ENCODE measurements at places on chromosomes 2 and 18.

DNA sequence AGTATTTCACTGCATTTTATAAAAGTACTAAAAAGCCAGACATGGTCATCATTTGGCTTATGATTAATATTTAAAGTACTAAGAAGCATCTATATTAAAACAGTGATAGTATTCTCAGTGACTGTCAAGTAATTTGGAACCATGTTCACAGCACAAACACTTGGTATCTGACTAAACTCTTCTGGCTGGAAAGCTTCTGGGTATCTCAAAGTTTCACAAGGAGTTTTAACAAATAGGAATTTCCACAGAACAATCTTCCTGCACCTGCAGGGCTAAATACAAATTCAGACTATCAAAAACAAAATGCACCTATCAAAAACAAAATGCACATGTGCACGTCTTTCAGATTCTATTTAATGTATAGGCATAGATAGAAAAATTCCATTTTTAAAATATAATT, 158.8 kb downstream of the L3MBTL4 start:
- no peak for DNase-seq

GRCh38 chr2:235757640-235758039, 263.8 kb downstream of the AGAP1 start:
- no peak for DNase-seq

- no peak for DNase-seq
Measured at GRCh38 chr2:2762166-2762908, 431.3 kb upstream of the MYT1L start.

- DNase-seq, result no peak
Measured at GRCh38 chr2:7748717-7749415, 831.7 kb downstream of the RNF144A start.

DNA sequence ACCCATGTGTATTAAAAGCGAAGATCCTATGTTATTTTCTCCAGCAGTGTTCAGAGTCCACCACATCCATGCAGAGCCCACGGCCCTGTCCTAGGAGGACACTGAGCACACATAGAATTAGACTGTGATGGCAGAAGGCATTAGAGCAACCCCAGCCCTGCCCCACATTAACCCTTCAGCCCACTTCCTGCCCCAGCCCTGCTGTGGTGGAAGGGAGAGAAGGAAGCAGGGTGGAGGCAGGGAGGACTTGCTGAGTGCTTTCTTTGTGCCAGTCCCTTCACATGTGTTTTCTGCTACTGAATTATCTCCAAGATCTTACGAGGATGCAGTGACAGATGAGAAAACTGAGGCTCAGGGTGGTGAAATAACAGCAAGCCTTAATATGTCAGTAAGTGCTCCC, 339.0 kb downstream of the SMAD2 start:
- DNase-seq, result no peak

DNA sequence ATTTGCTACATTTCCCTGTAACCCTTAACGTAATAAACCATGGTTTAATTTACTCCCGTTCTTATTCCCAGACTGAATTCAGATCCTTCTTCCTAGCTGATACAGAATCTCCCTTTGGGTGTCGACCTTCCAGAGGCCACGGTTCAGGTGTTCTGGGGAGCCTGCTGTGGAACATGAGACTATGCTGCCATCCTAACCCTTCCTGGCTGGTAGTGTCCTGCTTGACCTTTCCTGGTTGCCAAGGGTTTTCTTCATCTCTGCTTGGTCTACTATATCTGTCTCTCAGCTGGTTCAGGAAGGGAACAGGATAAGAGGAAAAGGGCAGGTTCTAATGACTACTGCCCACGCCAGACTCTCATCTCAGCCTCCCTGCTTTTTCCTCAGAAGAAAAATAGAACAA, 36.5 kb downstream of the STAT1 start:
- no peak for DNase-seq

GRCh38 chr2:133293544-133294353, 274.5 kb downstream of the NCKAP5 start:
- DNase-seq, result no peak

DNA sequence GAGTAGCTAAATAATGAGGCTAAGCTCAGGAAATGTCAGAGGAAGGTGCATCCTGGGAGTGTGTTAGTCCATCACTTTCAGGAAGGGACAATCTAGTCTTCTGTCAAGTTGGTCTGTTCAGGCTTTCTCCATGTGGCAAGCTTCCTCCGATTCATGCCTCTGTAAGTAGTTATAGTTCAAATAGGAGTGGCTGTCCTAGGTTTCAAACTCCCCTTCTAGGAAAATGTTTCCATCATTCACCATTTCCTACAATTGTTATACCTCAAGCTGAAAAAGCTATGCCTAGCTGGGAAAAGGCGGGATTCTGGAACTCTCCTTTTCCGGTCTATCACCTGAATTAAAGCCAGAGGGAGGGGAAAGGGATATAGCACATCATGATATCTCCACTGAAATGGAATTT, 287.7 kb upstream of the ZSWIM2 start:
- no peak for DNase-seq

DNA sequence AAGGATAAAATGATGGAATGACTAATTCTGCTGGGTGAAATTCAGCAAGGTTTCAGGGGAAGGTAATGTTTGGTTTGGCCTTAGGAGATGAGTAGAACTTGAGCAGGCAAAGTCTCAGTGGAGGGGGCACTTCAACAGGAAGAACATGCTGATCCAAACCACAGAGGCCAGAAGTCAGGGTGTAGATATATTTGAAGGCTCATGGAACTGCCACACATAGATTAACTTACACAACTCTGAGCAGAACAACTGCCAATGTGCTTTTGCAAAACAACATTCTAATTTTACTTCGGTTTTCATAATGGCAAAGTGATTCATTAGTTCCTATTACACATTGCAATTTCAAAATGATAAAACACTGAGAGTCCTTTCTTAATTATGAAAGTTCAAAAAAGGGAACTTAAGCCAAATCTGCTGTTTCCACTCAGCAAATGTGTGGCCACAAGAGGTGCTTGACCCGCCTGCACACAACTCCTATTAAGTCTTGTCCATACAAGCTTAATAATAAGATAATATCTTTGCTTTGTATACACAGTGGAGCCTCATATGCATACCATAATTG, 284.8 kb downstream of the MREG start:
- no peak for DNase-seq

DNA sequence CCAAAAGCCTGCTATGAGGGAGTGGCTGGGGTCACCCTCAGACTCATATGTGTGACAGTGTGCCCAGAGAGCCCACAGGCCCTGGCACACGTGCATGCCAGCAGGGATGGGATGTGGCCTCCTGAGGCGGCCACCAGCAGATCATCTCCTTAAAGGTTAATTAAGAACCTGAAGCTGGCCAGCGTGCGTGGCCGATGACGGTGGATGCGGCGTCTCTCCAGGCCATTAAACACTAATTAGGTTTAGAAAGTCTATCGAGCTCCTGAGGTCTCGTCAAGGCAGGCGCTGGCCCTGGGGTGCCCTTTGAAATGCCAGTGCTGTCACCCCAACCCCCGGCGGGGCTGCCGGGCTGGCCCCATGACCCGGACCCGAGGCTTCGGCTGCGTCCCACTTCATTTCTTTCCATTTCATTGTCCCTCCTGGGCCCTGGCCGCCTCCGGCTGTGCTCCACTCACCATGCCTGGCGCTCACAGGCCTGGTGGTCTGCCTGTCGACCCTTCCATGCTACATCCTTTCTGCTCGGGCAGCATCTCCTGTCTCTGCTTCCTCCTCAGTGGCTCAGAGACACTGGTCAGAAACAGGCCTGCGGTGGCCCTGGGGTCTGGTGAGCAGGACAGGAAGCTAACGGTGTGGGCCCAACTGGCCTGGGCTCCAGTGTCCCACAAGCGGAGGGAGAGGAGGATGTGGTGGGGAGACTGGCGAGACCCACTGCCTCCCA, 228.9 kb downstream of the CELF4 start:
- DNase-seq, result no peak

GRCh38 chr18:24013051-24013450, 1.5 kb upstream of the TTC39C start:
- no peak for DNase-seq

DNA sequence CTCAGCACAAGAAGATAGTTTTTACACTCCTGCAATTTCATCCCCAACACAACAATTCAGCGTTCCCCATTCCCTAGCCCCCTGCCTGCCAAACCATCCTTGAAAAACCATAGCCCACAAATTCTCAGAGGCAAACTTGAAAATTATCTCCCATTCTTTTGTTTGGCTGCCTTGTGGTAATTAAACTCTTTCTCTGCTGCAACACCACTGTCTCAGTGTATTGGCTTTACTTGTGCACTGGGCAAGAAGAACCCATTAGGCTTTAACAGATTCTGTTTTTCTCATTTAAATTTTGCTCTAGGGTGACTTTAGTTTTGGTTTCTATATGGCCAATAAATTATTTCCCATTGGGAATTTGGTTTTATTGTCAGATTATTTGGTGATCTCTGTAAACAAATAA, 23.2 kb upstream of the FTCDNL1 start:
- DNase-seq, result no peak

DNA sequence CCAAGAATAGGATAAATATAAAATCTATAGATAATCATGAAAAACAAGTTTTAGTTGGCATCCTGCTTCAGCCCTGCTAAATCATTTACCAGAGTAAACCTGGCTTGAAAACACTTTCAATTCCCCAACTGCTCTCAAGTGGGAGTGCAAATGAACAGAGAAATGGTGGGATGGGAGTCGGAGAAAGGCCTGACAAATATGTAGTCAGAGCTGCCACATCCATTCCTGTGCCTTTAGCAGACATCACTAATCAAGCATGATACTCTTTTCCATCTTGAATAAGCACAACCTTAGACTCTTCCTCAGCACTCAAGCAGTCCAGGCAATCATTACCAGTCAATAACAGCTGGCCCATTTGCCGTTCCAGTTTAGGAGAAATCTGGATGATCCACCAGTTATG, 101.3 kb downstream of the ANKRD44 start:
- DNase-seq, result no peak

DNA sequence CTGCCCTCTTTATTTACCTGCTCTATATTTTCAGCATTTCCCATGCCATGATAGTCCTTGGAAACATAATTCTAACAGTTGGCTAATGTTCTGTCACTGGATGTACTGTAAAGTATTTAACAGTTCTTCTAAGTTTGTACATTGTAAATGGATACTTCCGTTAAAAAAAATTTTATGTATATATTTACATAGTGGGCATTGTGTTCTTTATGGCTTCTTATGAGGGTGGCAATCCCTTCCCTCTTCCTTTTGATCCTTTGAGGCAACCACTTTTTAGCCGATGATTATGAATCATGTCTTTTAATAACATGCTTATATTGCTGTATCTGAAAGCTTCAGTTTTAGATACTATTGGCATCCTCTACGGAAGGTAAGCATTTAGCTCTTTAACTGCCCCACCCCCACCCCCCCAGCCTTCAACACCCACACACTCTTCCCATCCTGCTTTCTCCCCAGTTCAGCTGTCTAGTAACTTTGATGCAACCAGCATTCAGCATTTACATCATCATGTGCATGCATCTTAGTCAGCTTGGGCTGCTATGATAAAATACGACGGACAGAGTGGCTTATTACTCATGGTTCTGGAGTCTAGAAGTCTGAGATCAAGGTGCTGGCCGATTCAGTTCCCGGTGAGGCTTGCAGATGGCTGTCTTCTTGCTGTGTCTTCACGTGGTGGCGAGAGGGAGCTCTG, 21.0 kb upstream of the EDAR start:
- DNase-seq, result no peak

DNA sequence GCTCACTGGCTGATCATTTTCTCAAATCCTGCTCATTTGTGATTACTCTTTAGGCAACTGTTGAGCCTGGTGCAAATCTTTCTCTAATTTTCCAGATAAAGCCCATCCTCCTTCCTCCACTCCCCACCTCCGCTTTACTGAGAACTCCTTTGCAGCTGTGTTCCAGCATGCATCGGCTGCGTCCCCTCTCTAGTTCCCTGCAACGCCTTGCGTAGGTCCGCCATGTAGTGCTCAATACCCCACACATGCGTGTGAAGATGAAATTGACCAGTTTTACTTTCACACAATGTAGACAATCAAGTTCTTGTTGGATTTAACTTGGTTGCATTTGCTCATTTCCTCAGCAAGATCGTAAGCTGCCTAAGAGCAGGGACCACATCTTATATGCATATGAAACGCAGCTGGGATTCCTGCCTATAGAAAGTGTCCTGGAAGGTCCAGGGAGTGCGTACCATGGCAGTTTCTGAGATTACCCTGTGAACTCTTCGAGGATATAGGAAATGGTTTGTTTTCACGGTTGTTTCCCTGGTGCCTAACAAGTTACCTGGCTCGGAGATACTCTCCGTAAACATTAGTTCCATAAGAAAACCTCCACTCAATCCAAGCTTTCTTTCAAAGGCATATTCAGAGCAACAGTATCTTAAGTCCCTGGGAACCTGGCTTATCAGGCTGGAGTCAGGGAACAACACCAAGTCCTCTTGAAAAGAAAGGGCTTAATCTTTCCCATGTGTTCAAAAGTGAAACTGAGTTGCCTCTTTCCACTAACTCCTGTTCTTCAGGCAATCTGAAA, 766.4 kb upstream of the ID2 start:
- DNase-seq, result no peak

DNA sequence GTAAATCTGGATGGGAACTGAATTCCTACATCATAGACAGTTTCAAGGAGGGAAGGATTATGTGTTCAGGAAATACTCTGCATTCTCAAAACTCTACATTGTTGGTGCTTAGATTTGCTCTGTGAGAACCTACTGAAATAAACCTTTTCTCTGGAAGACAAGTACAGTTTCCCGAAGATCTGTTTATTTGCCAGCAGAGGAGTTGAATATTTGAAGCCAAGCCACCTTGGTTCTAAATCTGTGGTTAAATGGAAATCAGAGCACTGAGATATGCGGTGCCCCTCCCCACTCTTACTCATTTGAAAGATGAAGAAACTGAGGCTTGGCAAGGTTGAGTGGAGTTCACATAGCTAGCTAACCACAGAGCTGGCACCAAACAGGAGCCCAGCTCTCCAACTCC, 146.3 kb upstream of the CTAGE1 start:
- DNase-seq, result no peak

DNA sequence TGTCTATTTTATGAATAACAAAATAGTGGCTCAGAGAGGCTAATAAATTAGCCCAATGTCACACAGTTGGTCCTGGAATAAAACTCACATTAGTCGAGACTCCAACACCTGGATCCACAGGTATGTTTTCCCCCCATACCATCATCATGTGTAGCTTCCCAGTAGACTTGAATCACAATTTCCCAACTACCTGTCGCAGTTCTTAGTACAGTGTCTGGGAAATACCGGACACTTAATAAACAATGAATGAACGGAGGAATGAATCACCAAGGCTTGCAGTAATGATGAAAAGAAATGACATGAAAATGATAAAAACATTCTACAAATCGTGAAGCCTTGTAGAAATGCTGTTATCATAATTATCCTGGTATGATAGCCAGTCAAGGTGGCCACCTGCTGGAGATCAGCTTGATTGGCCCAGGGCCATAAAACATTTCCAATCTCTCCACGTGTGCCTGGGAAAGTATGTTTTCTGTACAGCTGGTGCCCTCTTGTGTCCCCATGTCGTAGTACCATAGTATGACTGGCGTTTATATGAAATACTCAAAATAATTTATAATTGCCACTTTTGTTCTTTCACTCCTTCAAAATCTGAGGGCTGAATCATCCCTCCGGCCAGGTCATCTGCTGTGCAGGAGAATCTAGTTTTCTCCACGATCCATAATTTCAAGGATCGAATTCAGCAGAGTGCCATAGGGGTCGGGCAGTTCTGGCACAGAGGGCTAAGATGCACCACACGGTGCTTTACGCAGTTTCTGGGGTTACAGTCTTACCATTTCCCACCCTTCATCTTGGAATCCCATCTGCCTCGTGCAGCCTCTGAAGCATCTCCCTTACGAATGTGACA, 95.4 kb downstream of the LAMA1 start:
- no peak for DNase-seq

- no peak for DNase-seq
Measured at GRCh38 chr2:152715854-152716428, 1.3 kb downstream of the PRPF40A start.

- no peak for DNase-seq
Measured at GRCh38 chr2:103814016-103814415, 1039.9 kb upstream of the POU3F3 start.
